ENCODE measurements at places on chromosomes 13 and 19. TPM values are rescaled to one million over a fixed set of nuclear protein-coding genes. Genes with fewer than 3 reads are reported as not detected.

- DNase-seq = no peak
- H3K4me1 ChIP-seq = peaks cover 10% of the 10 kb centered on the region
- H3K27me3 ChIP-seq = no peaks in the 10 kb centered on the region
- peaks cover 55% of the 10 kb centered on the region for H3K36me3 ChIP-seq
These were observed 19.2 kb downstream of the ITM2B start for GRCh38 chr13:48252176-48252575.

GRCh38 chr13:58933475-58933874 lies 1230.3 kb downstream of the DIAPH3 start:
- no peak overlapping the region for H3K4me3 ChIP-seq
- H3K27me3 ChIP-seq = no peaks in the 10 kb centered on the region
- no peak for DNase-seq
- no peaks in the 10 kb centered on the region for H3K36me3 ChIP-seq

DNA sequence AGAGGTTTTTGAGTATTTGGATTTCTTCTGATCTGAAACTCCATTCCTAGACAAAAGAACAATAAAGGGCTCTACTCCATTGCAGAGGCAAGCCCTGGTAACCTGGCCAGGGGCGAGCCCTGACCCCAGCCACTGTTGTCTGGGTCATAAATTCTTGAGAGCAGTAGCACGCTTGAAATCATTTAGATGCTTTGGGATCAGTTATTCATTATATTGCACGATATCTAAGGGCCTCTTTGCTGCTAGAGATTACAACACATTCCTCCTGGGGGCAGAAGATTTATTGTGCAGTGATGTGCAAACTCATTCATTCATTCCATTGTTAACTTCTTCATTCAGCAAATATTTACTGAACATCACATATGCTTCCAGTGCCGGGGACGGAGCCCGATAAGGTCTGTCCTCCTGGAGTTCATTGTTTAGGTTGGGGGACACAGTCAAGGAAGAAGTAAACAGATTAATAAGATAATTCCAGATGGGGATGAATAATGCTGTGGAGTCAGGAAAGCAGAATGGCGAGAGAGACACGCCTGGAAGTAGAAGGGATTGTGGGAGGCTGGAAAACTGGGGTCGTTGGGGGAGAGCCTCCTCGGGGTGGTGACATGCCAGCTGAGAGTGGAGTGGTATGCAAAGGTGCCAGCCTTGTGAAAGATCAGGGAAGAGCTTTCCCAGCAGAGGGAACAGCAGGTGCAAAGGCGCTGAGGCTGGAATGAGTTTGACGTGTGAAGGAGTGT lies 34.9 kb downstream of the SIPA1L3 start:
- no peak overlapping the region for H3K27ac ChIP-seq
- H3K4me1 ChIP-seq = peaks cover 3% of the 10 kb centered on the region
- H3K27me3 ChIP-seq = no peaks in the 10 kb centered on the region
- H3K36me3 ChIP-seq = peaks cover 4% of the 10 kb centered on the region
- H3K4me3 ChIP-seq = no peak overlapping the region

DNA sequence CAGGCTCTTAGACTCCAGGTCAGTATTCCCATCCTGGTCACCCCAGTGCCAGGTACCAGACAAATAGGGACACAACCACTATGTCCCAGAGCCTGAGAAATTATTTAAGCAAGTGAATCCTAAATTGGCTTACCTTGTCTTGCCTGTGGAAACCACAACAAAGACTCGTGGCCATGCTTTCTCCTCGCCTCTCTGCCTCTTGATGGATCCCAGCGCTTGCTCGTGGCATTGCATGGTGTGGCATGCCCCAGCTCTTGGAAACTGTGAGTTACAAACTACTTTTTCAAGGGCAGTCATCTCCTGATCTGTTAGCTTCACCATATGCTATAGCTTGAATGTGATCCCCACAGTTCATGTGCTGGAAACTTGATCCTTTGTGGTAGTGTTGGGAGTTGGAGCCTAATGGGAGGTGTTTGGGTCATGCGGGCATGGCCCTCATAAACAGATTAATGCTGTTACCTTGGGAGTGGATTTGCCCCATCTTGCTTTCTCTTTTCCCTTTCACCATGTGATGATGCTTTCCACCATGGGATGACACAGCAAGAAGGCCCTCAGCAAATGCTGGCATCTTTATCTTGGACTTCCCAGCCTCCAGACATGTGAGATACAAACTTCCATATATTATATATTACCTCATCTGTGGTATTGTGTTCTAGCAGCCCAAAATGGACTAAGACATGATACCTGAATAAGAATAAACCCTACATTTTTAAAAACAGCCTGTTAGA lies 31.2 kb downstream of the SPRYD7 start:
- H3K27ac ChIP-seq = no peak overlapping the region
- no peaks in the 10 kb centered on the region for H3K4me1 ChIP-seq
- DNase-seq = no peak
- H3K36me3 ChIP-seq = no peaks in the 10 kb centered on the region

DNA sequence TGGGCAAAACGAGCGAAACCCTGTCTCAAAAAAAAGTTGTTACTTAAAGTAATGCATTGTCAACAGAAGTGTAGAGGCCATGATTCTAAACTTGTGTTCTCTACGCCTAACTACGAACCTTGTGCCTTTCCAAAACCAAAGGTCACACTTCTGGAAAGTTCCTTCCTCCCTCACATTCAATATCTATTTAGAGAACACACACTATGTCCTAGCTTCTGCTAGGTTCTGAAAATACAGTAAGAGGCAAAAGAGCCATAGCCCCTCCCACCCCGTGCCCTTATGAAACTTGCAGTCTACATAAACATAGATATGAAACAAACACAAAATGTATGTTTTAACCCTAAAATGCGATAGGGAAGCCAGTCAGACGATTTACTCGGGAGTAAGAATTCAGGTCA lies 36.4 kb downstream of the RNF6 start:
- no peak for DNase-seq
- no peaks in the 10 kb centered on the region for H3K27me3 ChIP-seq
- peak overlapping the region; percentile 84 for H3K4me3 ChIP-seq
- peak overlapping the region; percentile 91 for H3K27ac ChIP-seq
- H3K36me3 ChIP-seq = no peaks in the 10 kb centered on the region

DNA sequence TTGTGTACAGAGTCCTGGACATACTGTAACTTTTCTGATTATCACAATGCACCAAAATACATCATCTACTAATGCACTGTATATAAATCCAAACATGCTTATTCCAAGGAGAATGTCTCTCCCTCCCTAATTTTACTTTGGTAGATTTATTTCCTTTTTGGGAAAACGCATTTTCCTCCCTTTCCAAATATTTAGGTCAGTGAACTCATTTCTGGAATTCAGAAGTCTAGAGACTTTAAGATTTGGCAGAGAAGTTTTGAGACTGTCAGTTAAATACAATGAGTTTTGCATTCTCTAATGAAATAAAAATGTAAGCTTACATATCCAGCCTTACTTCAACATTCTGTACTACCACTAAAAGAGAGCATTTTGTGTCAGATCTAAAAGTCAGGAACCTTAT lies 165.8 kb upstream of the EDNRB start:
- H3K27me3 ChIP-seq = peaks cover 2% of the 10 kb centered on the region
- no peak for DNase-seq

DNA sequence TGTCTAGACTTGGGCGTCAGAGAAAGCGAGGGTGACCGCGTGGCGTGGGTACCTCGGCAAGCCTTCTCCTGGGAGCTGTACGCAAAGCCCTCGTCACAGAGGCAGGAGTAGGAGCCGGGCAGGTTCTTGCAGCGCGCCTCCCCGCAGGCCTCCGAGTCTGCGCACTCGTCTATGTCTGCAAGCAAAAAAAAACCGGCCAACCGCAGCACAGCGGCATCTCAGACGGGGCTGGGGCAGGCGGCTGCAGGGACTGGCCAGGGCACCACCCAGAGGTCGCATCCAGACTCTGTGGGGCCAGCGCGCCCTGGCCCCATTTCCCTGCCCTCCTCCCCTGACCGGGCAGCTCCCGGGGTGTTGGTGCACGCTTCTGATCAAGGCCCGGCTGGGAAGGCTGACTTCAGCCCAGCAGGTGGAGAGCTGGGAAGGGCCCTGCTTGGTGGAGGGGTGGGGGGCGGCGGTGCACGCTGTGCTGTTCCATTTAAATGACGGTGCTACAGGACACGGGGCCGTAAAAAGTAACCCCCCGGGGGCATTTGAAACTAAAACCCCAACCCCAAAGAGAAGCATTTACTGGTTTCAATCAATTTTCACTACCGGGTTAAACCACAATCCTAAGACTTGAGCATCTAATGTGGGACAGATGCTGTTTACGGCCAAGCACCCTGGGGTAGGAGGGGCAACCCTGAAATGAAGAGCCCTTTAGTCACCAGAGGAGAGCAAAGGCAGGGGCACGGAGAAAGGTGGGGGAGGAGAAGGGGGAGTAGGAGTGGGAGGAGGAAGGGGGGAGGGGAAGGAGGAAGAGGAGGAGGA lies 28.2 kb downstream of the GAS6 start:
- no peak for DNase-seq
- peaks cover 13% of the 10 kb centered on the region for H3K4me1 ChIP-seq
- H3K27me3 ChIP-seq = no peaks in the 10 kb centered on the region
- no peaks in the 10 kb centered on the region for H3K36me3 ChIP-seq
- H3K27ac ChIP-seq = no peak overlapping the region

DNA sequence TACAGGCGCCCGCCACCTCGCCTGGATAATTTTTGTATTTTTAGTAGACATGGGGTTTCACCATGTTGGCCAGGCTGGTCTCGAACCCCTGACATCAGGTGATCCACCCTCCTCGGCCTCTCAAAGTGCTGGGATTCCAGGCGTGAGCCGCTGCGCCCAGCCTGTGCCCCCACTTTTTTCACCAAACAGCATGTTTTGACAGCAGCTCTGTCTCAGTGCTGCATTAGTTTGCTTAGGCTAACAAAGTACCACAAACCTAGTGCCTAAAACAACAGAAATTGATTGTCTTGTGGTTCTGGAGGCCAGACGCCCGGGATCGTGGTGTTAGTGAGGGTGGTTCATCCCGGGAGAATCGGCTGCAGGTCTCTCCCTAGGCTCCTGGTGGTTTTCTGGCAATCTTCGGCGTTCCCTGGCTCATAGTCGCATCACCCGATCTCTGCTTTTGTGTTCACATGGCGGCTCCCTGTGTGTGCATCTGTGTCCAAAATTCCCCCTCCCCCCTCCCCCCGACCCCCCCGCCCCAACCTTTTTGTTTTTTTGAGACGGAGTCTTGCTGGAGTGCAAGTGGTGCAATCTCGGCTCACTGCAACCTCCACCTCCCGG lies 30.0 kb downstream of the MYH14 start:
- no peak overlapping the region for H3K27ac ChIP-seq
- no peaks in the 10 kb centered on the region for H3K36me3 ChIP-seq
- no peak for DNase-seq
- H3K4me3 ChIP-seq = no peak overlapping the region

DNA sequence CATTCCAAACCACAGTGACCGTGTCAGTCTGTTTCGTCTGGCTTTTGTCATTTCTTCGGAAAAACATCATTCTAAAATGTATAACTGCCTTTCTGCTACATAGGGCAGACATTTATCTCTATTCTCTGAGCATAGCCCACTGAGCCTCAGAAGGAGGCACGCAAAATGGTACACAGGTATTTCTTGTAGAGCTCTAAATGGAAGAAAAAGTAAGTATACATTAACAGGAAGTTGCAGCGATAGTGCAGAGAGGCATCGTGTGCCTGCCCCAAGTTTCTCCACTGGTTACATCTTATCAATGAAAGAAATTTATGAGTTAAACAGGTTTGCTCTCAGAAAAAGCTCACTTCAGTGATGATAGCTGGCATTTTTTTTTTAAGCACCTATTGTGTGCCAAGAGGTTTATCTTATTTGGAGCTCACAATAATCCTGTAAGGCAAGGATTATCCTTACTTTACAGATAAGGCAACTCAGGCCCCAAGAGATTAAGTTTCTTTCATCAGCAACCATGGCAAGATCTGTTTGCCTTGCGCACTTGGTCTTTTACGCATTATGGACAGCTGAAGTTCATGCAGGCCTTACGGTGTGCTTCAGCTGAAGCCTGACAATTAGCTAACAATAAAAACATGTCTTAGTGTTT lies 1.2 kb upstream of the RCBTB2 start:
- peak overlapping the region; percentile 92 for H3K4me3 ChIP-seq
- H3K36me3 ChIP-seq = peaks cover 60% of the 10 kb centered on the region
- no peak for DNase-seq
- H3K27ac ChIP-seq = peak overlapping the region; percentile 99

DNA sequence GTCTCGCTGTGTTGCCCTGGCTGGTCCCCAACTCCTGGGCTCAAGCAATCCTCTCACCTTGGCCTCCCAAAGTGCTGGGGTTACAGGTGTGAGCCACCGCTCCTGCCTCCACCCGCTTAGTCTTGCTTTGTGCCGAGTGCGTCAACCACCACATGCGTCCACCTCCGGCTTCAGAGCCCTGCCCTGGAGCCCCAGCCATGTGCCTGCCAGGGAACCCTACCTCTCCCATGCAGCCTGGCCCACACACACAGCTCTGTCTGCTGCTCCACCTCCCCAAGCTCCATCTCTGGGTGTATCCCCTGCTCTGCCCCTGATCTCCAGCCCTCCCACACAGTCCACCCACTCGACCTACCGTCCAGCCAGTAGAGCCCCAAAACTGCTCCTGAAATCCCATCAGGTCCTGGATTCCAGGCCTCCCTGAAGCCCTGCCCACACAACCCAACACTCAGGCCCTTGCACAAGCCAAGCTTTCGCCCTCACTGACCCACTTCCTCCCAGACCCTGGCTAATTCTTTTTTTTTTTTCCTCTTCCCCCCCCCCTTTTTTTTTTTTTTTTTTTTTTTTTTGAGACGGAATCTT lies 9.6 kb downstream of the CYP2F1 start:
- H3K27me3 ChIP-seq = peaks cover 13% of the 10 kb centered on the region
- peaks cover 2% of the 10 kb centered on the region for H3K36me3 ChIP-seq
- H3K4me1 ChIP-seq = peaks cover 36% of the 10 kb centered on the region

- no peak overlapping the region for H3K4me3 ChIP-seq
- H3K4me1 ChIP-seq = no peaks in the 10 kb centered on the region
- no peak overlapping the region for H3K27ac ChIP-seq
- no peak for DNase-seq
- H3K27me3 ChIP-seq = no peaks in the 10 kb centered on the region
These were observed 1268.4 kb upstream of the SPRY2 start for GRCh38 chr13:81609335-81609734.

DNA sequence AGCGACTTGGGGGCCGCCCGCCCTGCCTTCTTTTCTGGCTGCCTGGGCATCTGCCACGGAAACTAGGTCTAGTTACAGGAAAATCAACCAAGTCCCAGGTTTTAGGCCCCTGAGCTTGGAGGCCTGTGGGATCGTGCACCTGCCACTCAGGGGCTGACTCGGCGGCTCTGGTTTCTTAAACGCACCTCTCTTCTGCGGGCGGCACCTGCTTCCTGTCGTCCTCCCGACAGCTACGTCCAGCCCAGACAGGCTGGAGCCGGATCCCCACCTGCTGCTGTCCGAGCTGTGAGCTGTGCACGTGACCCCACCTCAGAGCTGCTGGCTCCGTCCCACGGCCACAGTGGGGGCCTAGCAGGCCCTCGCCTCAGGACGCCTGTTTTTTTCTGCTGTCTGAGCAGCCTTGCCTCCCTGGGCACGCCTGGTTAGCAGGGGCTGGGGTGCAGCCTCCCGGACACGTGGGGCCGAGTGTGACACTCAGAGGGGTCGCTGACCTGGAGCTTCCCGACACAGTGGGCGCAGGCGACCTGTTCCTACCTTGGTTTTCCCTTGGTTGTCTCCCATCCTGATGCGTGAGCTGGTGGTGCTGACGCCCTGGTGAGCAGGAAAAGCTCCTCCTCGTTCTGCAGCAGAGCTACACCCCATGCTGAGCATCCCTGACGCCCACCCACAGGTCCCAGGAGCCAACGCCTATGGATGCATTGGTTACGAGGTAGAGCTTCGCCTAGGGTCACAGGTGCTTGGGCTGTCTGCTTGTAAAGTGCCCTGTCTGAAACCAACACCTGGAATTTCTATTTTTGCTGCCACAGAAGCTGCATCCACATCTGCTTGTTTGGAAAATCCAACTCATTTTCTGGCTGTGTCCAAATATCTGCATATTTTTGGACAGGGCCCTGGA lies 17.5 kb downstream of the TMEM255B start:
- peaks cover 5% of the 10 kb centered on the region for H3K4me1 ChIP-seq
- no peak overlapping the region for H3K4me3 ChIP-seq

FCGBP gene
- 5.8 TPM for total RNA-seq

ANKRD24 gene
- total RNA-seq = 0.73 TPM

TCF3 gene
- 137 TPM for total RNA-seq

CABP5 gene
- total RNA-seq = not detected

NLRP4 gene
- total RNA-seq = not detected

All from activated CD8-positive, alpha-beta T cell treated with anti-CD3 and anti-CD28 coated beads, Interleukin-2, amount 10 ng/mL, durations not matched to agents 7 days and 5 days (primary cell).